ENCODE measurements at places on chromosomes 2 and 18.
A peak's percentile ranks its signal among the peaks of the same experiment; 100 is the strongest.

GRCh38 chr2:25168256-25169072 lies at the start of gene POMC:
Gene POMC, minus strand, starts transcription at chr2:25168580. Its CDS starts 3,808 bp downstream, at chr2:25164772.
- DNase-seq = peak; percentile 73

DNA sequence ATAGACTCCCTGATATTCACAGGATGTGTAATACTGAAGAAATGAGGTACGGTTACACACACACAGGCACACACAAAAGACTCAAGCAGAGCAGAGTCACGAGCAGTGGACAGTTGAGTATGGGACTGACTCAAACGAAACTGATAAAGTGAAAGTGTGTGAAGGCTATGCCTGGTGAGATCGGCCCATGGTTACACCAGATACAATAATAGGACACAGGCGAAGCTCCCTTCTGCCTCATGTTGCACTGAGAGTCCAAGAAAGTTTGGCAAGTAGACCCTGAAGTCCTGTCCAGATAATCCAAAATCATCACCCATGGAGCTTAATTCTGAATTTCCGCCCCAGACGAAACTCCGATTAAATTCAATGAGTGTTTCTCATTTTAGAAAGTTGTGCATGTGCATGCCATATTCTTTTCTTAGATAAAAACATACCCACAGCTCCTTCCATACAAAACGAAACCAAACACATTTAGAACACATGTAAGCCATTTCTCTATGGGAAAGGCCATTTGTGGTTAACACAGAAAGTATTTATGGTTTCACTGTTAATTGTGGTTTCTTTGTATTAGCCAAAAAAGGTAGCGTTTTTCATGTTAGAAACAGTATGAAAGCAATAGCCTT lies 567.6 kb downstream of the PLCL1 start:
- DNase-seq = no peak

- no peak for DNase-seq
These were observed 128.7 kb downstream of the CTIF start for GRCh38 chr18:48667276-48668254.

GRCh38 chr18:12744103-12744502 lies 41.3 kb downstream of the PSMG2 start:
- DNase-seq = no peak

- DNase-seq = no peak
These were observed 187.1 kb downstream of the CELF4 start for GRCh38 chr18:37378336-37379010.

DNA sequence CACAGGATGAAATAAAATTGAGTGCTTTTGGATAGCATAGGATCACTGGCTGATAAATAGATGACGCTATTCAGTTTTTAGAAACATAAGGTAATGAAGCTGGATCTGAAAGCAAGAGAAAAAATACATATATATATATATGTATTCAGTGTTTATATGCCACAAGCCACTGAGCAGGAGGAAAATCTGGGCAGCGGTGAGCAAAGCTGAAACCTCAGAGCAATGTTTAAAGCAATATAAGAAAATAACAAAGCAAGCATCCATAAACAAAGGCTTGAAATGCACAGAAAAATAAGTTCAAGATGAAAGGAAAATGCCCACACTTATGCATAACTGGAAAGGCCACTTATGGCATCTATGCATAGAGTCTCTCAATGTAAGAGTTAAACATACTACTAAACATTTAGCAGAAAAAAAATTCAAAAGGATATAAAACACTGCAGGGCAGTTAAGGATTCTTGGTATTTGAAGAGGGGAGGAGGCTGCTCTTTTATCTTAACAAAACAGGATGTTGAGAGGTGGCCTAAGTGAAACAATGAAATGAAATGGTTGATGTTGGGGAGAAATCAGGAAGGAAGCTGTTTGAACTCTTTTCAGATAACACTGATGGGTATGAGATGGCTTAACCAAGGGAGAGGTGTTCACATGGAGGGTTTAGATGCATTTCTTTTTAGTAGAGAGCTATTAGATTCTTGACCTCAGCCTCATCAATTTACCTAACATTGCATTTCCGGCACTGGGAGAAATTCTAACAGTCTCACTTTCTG lies 129.1 kb downstream of the ARHGAP15 start:
- DNase-seq = no peak

DNA sequence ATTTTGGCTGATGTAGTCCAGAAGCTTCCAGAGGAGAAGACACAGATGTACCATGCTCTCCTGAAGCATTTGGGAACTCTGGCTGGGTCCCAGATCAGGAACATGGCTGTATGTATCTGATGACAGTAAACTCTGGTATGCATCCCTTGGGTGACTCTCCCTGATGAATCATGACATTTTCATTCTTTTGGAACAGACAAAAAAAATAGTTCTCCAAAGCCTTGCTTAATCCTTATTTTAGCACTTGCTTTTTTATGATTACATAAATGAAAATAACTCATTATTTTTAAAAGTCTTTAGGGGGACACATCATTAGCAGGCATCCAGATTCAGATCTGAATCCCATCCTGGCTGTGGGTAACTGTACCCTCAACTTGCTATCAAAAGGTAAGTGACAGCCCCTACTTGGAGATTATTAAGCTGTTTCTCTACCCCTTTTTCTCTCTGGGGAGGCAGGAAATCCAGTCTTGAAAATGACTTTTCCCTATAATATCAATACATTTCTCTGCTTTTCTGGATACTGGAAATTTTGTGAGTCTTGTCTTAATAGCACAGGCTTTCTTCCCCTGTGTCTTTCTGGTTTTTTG lies 23.3 kb downstream of the AOX1 start:
- no peak for DNase-seq

DNA sequence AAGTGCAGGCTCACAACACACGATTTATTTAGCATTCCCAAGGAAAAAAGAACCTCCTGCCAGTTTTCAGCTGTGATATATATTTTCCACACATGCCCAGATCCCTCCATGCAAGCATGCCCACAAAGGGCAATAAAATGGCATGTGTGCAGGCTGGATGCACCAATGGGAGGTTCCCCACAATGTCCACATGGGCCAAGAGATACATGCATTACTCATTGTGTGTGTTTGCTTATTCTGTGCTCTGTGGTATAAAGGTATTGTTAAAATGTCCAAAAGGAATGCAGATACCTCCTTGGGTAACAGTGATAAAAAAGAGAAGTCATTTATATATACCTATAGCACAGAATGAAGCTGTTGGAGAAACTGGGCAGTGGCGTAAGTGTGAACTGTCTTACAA lies 207.4 kb downstream of the FHOD3 start:
- no peak for DNase-seq

GRCh38 chr18:1976484-1976883 lies 594.8 kb downstream of the METTL4 start:
- DNase-seq = no peak

DNA sequence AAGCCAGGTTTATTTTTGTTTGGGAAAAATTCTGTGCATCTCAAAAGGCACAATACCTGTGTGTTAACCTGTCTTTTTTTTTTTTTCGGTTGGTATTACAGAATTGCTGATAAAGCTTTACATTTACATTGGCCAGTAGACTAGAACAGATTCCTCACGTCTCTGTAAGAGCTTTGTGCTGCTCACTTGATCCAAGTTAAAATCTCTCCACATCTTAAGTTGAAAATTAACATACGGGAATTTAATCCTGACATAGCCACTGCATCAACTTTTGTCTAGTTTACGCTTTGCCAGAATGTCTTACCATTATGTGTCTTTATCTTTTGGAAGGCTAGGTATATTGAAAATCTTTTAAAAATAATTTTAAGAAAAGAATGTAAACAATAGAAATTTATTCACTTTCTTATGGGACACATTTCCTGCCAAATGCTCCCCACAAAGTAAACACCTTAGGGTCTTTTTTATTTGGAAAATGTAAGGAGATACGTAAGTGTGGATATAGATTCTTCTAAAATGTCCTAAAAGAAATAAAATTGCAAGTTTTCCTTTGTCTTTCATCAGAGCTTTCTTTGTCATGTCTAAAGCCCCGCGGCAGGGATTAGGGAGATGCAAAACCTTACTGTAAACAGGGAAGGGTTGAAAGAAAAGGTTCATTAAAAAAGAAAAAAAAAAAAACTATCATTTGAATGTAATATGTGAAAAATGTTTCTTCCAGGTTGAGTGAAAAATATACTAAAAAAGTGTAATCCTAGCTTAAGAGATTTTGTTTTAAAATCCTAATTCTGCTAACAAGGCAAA lies 912.8 kb downstream of the NRXN1 start:
- DNase-seq = no peak

DNA sequence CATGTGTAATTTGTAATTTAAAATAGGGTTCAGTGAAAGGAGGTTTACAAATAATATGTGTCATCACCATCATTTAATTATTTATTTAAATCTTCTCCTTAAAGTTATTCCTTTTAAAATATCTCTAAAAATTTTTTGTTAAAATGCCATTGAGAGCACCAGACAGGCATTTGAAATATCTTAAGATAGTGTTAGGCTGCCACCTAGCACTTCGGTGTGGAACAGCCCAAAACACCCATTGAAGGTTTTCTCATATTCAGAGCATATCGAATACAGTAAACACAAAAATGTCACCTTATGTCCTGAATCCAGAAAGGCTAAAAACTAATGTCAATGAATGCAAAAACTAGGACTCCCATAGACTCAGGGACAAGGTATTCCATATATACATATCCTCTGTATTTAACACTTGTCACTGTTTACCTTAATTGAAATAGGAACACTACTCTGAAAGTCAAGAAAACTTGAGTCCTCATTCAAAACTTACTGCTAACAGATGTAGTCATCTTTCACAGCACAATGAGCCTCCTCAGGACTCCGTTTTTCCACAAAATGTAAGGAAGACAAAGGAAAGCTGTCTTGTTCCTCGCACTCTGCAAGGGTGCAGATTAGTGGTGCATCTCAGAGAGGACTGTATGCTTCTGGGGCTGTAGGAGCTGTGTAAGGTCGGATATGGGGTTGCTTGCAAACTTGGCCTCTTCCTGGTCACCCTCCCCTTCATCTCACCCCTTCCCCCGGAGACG lies 329.5 kb downstream of the PAX3 start:
- DNase-seq = peak; percentile 12

DNA sequence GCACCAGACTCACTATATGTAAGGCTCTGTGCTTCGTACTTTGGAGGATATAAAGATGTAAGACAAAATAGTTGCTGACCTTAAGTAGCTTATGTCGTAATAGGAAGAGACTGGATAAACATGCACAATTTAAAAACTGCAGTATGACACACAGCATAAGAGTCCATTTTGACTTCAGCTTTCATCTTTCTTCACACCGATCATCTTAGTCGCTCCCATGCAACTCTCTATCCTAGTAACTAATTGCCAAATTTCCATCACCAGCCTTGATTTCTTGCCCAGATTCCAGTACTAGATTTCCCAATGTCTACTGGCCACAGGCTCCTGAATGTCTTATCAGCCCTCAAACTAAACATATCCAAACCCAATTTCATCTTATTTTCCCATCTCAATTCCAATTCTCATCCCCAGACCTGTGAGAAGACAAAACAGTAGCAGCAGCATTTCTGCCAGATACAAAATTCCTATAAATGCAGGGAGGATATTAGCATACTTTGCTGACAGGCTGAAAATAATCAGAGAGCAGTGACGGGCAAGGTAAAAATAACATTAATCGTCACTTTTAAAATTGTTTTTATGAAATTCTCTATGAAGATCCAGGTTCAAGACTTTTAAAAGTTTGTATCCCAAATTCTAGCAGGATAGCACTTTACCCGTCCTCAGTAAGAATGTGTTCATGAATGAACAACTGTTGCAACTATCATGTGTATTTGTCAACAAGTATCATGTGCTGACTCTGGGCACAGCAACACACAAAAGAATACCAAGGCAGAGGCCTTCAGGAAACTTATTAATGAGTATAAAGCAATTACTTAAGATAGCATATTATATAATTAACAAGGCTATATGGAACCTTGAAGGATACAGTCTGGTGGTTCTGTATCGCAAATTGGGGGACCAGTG lies 42.2 kb downstream of the KIDINS220 start:
- no peak for DNase-seq

GRCh38 chr18:8151181-8151580 lies 458.1 kb upstream of the RAB12 start:
- DNase-seq = no peak

GRCh38 chr2:169672406-169672805 lies 21.8 kb downstream of the CFAP210 start:
- DNase-seq = no peak

GRCh38 chr2:145344076-145344724 lies 824.3 kb upstream of the ZEB2 start:
- DNase-seq = no peak

GRCh38 chr2:17736989-17737388 lies 16.6 kb downstream of the SMC6 start:
- DNase-seq = no peak

DNA sequence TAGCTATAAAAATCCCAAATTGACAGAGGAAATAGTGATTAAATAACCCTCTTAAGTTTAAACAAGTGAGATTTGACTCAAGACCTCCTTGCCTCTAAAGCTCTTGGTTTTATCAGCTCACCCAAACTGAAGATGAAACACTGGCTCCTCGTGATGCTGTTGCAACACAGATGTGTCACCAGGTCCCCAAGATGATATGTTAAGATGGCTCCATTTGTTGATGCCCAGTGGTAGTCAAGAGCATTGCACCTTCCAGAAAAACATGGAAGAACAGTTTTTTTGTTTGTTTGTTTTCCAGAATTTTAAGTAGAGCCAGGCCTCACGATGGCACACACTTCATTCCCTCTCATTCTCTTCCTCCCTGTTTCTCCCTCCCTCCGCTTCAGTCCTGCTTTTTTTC lies 399.8 kb downstream of the TXNL1 start:
- DNase-seq = no peak

DNA sequence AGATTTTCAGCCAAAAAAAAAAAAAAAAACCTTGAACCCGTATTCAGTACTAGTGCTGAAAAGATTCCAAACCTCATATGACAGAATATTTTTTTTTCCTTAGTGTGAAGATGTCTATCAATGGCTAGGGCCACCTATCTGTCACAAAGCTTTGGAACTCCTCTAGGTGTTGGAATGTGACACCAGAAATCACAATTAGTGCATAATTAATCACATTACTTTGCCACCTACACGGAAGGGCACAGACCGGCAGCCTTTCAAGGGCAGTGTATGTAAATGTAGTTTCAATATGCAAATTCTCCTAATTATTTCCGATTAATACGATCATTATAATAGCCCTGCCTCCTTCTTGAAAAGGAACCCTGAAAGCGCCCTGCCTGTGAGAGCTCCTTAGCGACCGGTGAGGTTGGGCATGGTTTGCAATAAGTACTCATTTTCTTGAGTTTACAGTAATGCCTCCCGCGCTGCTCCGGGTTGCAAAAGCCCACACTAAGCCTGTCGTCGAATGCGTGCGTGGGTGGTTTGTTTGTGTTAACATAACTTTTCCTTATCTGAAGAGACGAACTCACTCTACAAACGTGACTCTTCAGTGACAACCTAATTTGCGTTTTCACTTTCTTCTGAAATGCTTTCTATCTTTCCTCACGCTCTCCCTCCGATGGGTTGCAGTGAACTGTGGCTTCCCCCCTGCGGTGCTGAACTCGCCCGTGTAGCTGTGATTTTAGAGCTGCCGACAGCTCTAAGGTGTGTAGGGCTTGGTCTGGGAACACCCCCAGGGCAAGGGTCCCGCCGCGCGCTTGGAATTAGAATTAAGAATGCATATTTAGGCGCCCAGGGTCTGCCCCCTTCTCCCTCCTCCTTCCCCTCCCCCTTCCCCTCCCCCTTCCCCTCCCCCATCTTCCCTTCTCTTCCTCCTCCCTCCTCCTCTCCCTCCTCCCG lies 765 bp upstream of the ID2 start:
- DNase-seq = no peak

GRCh38 chr2:124874219-124874618 lies 849.1 kb downstream of the CNTNAP5 start:
- no peak for DNase-seq

Data from posterior cingulate gyrus (tissue), 11 donors.